ENCODE measurements at places on chromosomes 3 and 15.
A peak's percentile ranks its signal among the peaks of the same experiment; 100 is the strongest.

DNA sequence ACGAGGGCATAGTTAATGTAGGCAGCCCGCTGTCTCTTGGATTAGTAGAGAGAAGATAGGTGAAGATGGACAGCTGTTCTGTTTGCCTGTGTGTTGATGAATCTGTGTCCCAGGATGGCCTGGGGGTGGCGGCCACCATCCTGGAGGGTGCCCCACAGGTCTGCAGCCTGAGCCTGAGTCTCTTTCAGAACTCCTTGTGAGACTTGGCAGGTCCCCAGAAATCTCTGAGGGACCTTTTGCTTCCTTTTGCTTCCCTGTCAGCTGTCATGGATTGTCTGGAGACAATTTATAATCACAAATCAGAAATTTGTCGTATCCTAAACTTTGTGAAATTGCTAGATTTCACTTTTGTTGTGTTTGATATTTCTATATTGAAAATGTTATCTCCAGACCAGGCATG lies 17.4 kb downstream of the FAN1 start:
- peaks cover 38% of the 10 kb centered on the region for H3K36me3 ChIP-seq
- H3K27ac ChIP-seq = no peak overlapping the region
- no peaks in the 10 kb centered on the region for H3K27me3 ChIP-seq
- peaks cover 6% of the 10 kb centered on the region for H3K4me1 ChIP-seq

- H3K4me3 ChIP-seq = no peak overlapping the region
- DNase-seq = no peak
- no peaks in the 10 kb centered on the region for H3K4me1 ChIP-seq
- no peak overlapping the region for H3K27ac ChIP-seq
- H3K27me3 ChIP-seq = peaks cover 6% of the 10 kb centered on the region
Measured at GRCh38 chr3:157530637-157531300, 27.6 kb upstream of the VEPH1 start.

GRCh38 chr3:48034000-48034516 lies 17.8 kb upstream of the MAP4 start:
- H3K27me3 ChIP-seq = no peaks in the 10 kb centered on the region
- peaks cover 36% of the 10 kb centered on the region for H3K4me1 ChIP-seq
- H3K4me3 ChIP-seq = no peak overlapping the region

DNA sequence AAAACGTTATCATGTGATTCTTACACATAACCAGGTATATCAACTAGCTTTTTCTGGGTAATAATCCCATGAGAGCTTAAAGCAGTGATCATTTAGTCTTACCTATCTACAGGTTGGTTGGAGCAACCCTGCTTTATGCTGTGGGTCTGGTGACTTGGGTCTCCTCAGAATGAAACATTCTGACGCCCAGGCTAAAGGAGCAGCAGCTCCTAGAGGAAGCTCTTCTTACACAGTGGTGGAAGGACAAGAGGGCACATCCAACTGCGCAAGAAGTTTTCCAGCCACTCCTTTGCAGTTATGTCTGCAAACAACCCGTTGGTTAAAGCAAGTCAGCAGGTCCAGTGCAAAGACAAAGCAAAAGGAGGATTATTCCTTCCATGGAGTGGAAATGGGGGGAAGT lies 377.5 kb downstream of the EDEM1 start:
- H3K4me3 ChIP-seq = no peak overlapping the region
- no peaks in the 10 kb centered on the region for H3K36me3 ChIP-seq
- no peaks in the 10 kb centered on the region for H3K27me3 ChIP-seq
- H3K4me1 ChIP-seq = no peaks in the 10 kb centered on the region

- H3K27ac ChIP-seq = peak overlapping the region; percentile 84
- H3K4me3 ChIP-seq = peak overlapping the region; percentile 71
- peaks cover 55% of the 10 kb centered on the region for H3K36me3 ChIP-seq
- peak; percentile 2 for DNase-seq
- peaks cover 52% of the 10 kb centered on the region for H3K4me1 ChIP-seq
Measured at GRCh38 chr15:90749754-90750153, 32.6 kb downstream of the BLM start.

DNA sequence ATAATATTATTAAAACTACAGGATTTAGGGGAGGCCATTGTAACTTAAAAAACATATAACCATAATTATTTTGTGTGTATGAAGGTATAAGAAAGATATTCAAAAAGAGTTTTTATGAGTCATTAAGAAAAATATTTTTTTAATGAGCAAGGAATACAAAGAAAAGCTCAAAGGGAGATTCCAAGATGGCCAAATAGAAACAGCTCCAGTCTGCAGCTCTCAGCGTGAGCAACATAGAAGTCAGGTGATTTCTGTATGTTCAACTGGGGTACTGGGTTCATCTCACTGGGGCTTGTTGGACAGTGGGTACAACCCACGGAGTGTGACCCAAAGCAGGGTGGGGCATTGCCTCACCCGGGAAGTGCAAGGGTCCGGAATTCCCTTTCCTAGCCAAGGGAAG lies 336.1 kb downstream of the TBL1XR1 start:
- no peak for DNase-seq
- H3K27me3 ChIP-seq = peaks cover 1% of the 10 kb centered on the region
- no peak overlapping the region for H3K27ac ChIP-seq
- no peak overlapping the region for H3K4me3 ChIP-seq

- H3K36me3 ChIP-seq = peaks cover 14% of the 10 kb centered on the region
- no peak overlapping the region for H3K4me3 ChIP-seq
- no peak for DNase-seq
- H3K27ac ChIP-seq = no peak overlapping the region
- no peaks in the 10 kb centered on the region for H3K4me1 ChIP-seq
- H3K27me3 ChIP-seq = no peaks in the 10 kb centered on the region
Measured at GRCh38 chr3:58164199-58164879, 46.4 kb downstream of the DNASE1L3 start.

GRCh38 chr3:143484846-143485512 lies 363.3 kb downstream of the SLC9A9 start:
- no peaks in the 10 kb centered on the region for H3K27me3 ChIP-seq
- DNase-seq = no peak
- H3K36me3 ChIP-seq = no peaks in the 10 kb centered on the region
- no peaks in the 10 kb centered on the region for H3K4me1 ChIP-seq
- no peak overlapping the region for H3K4me3 ChIP-seq

DNA sequence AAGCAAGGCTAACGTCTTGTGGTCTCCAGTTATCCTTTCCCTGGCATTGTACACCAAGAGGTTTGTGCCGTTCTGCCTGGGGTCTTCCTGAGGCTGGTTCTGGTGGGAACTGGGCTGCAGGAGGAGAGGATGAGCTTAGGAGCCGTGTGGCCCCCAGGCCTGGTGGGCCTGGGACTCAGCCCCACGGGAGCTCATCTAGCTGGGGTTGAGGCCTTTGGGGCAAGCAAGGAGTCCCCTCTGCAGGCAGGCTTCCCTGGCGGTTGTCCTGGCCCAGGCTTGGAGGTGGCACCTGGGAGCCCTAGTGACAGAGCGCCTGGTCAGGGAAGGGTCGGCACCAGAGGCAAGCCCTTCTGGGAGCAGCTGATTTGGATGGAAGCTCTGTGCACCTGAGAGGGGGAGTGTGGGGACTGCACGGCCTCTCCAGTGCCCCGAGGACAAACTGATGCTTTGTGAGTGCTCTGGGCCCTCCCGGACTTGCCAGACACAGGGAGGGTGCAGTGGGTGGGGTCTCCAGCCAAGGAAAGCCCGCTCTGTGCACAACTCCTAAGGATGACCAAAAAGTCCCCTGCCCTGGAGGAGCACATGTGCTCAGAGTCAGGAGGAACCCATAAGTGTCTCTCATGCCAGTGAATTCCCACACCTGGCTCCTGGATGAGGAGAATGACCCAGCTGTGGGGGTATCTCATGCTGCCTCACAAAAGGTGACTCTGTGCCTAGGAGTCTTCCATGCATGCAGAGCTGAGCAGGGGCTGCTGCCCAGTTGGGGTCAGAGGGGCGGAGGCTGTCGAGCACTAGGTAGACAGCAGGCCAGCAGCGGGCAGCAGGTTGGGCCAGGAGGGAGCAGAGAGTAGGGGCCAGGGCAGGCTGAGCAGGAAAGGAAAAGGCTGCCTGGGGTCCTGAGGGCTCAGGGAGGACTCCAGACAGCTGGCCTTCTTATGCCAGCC lies 2.7 kb downstream of the PAK6 start:
- DNase-seq = no peak
- peaks cover 20% of the 10 kb centered on the region for H3K27me3 ChIP-seq
- H3K36me3 ChIP-seq = no peaks in the 10 kb centered on the region
- H3K4me1 ChIP-seq = peaks cover 4% of the 10 kb centered on the region
- no peak overlapping the region for H3K4me3 ChIP-seq

DNA sequence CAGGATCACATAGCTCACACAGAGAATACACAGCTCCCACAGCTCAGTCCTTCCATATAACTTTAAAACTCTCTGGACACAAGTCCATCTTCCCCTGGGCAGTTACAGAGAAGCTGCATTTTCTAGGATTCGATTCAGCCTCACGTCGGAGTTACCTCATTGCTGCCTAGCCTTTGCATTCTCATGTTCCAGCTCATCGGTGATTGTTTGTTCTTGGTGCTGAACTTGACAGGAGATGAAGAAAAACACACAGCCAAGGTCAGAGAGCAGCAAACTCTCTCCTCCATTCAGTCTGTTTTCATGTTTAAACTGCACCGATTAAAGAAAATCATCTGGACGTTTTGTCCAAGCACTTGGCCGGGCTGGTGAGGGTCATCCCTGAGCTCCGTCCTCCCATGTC lies 375.5 kb upstream of the CFAP20DC start:
- H3K4me3 ChIP-seq = peak overlapping the region; percentile 8
- H3K4me1 ChIP-seq = peaks cover 52% of the 10 kb centered on the region
- H3K27ac ChIP-seq = peak overlapping the region; percentile 68
- DNase-seq = no peak
- H3K27me3 ChIP-seq = no peaks in the 10 kb centered on the region

- peaks cover 5% of the 10 kb centered on the region for H3K4me1 ChIP-seq
- peaks cover 59% of the 10 kb centered on the region for H3K27me3 ChIP-seq
- DNase-seq = no peak
- no peak overlapping the region for H3K27ac ChIP-seq
- peaks cover 4% of the 10 kb centered on the region for H3K36me3 ChIP-seq
Measured at GRCh38 chr3:190497811-190498210, 16.1 kb upstream of the IL1RAP start.

- H3K4me1 ChIP-seq = no peaks in the 10 kb centered on the region
- no peak for DNase-seq
- no peaks in the 10 kb centered on the region for H3K36me3 ChIP-seq
- no peak overlapping the region for H3K4me3 ChIP-seq
- no peaks in the 10 kb centered on the region for H3K27me3 ChIP-seq
Measured at GRCh38 chr3:58857402-58857801, 190.8 kb upstream of the FAM3D start.

DNA sequence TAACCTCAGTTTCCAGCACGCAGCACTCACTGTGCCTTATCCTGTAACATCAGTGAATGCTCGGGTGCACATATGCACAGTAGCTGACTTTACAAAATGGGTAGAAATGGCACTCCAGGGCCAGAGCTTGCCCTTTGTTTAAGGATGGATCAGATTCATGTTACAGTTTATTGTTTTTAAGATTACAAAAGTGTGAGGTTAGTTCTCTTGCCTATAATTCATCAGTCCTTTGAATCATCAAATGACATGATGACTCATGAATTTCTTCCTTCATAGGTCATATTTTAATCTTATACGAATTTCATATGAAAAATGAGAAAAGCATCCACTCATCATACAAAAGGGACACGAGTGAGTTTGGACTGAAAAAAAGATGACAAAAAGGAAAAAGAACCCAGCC lies 545.3 kb downstream of the GBE1 start:
- no peak overlapping the region for H3K27ac ChIP-seq
- H3K4me3 ChIP-seq = no peak overlapping the region
- no peaks in the 10 kb centered on the region for H3K4me1 ChIP-seq

GRCh38 chr3:79820089-79820488 lies 52.3 kb upstream of the ROBO1 start:
- H3K27ac ChIP-seq = no peak overlapping the region
- no peak overlapping the region for H3K4me3 ChIP-seq
- no peaks in the 10 kb centered on the region for H3K4me1 ChIP-seq
